Activated CD4-positive, alpha-beta memory T cell treated with anti-CD3 and anti-CD28 coated beads for 36 hours (primary cell): ENCODE measurements at places on chromosomes 1 and 21.
A peak's percentile ranks its signal among the peaks of the same experiment; 100 is the strongest.

DNA sequence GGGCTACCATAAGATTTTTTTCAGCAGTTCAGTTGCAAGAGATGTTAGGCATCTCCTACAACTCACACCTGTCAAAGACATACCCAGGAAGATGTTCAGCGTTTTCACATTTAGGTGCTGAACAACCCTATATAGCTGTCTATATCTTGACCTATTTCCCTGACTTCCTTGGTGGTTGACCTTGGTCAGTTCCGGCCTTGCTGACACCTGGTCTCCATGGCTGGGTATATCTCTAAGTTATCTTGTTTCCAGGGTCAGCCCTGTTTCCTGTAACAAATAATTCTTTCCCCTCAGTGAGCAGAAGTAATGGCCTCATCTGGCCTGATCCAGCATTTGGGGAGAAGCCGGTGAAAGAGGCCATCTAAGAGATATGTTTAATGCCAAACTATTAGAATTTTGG is 2.4 kb upstream of the BTG2 start:
- no peak for DNase-seq

DNA sequence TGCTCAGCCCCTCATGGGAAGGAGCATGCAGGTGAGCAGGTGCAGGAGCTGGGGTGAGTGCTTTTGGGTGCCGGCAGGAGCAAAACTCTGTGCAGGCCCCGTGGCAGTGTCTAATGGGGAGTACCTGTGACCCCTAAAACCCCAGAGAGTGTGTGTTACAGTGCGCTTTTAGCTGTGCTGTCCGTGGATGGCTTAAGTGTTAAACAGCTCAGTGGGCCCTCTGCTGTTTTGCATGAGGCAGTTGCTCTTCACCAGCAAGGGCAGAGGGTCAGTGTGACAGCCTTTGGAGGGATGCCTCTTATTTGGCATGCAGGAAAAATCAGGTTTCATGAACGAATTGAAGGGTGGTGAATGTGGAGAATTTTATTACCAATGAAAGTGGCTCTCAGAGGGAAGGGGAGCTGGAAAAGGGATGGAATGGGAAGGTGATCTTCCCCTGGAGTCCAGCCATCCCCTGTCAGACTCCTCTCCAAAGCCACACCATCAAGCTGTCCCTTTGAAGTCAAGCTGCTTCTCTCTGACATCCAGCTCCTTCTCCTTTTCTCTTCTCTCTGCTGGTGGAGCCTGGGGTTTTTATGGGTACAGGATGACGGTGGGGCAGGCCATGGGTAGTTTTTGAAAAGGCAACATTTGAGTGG is 17.0 kb upstream of the ALG14 start:
- DNase-seq: no peak

GRCh38 chr1:233815865-233816264 is 88.6 kb upstream of the SLC35F3 start:
- no peak for DNase-seq

GRCh38 chr1:183417772-183418491 is at the start of gene NMNAT2:
NMNAT2 (minus strand) TSS chr1:183418380; CDS start chr1:183418267, 113 bp downstream.
- DNase-seq: no peak

DNA sequence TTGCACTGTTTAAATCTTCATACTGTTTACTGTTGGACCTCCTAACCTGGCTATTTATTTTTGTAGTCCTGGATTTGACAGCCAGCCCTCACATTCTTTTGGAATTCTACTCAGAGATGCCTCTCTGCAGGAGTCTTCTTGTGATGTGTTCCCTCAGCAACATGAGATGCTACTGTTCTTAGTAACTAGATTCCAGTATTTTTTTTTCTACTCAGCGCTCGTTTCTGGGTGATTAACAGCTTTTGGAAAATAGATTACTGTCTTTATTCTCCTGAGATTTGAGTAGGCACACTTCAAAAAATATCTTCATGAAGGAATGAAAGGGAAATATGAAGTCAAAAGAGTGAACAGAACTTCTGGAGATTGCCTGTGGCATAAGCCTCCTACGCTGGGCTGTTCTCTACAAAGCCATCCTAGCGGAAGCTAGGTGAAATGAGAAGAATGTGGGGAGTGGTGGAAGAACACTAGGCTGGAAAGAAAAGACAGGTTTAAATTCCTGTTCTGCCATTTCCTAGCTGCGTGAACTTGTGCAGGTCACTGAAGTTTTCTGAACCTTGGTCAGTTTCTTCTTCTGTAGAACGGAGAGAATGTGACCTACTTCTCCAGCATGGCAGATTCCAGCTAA is 75.9 kb downstream of the LRRC8C start:
- no peak for DNase-seq

GRCh38 chr1:118485757-118486156 is 300.7 kb upstream of the SPAG17 start:
- no peak for DNase-seq

DNA sequence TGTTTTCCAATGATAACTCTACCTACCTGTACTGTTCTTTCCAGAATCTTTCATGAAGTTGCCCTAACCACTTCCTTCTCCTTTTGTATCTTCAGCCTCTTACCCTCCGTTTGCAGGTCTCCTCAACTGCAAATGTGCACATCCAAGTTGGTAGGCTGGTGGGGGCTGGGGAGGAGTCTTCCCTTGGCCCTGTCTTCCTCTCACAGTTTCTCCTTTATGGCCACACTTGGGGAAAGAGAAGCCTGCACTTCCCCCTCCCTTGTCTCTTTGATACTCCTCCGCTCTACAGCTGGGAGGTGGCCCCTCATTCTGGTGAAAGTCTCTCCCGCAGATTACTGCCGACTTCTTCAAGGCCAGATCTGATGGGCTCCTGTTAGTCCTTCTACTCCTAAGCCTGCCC is 26.9 kb upstream of the GPR88 start:
- DNase-seq: no peak

- DNase-seq: no peak
These were observed 442.6 kb downstream of the PRDM2 start for GRCh38 chr1:14142397-14143100.

DNA sequence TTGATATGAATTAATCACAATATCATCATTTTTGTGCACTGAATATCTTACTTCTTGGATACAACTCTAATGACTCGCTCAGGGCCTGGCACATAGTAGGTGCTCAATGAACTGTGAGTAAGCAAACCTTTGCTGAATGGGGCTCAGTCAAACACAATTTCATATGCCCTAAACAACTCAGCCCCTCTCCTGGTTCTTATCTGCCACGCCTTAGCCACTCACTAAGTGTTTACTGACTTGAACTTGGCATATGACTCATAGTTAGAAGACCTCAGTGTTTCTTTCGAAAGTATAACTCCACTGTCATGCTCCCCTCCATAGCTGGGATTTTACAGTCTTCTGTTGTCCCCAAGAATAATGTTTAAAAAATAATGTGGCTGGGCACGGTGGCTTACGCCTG is 4.8 kb upstream of the IFNLR1 start:
- peak; percentile 67 for DNase-seq

GRCh38 chr1:210025870-210026269 is 87.9 kb downstream of the SYT14 start:
- DNase-seq: no peak

GRCh38 chr1:202599669-202600431 is 110.4 kb downstream of the SYT2 start:
- DNase-seq: peak; percentile 60

DNA sequence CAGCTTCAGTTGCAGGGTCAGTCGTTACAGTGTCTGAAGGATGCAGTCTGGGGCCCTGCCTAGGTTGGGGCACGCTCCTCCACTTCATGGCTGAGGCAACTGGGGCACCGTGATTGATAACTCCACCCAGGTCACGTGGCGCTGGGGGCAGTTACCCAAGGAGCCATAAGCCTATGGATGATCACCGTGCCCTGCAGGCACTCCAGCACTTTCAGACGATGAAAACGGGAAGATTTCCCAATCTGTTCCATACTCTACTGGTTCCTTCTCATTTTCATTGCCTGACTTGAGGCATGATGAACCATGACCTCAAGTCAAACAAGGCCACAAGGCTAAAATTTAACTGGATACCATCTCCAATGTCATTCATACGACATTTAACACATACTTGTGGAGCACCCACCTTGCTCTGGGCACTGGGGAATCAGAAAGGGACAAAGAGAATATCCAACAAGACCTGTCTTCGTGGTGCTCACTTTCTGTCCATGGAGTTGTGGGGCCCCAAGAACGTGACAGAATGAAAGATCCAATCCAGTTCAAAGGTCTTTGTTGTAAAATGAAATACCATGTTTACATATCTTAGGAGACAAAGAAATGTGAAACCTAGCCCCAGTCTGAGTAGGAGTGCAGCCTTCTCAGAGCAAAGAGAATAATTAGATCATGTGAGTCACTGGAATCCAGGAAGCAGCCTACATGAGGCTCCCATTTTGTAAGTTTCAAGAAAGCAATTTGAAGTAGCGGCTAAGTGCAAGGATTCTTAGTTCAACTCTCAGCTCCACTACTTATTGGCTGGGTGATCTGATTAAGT is 39.4 kb upstream of the SPOCD1 start:
- no peak for DNase-seq

DNA sequence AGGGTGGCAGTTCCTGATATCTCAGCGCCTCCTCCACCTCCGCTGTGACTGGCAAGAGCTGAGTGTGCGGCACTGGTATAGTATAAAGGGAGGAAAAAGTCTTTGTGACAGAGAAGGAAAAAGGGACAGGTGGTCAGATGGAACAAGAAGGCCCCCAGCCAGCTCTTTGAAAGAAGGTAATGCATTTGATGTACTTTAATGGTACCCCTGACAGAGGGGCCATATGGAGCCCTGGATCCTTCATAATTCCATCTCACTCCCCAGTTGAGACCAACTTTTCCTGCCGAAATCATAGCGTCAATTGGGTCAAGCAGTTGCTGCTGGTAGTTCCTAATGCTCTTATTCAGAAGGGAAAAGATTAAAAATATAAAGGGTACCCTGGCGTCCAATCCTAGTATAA is 198.2 kb downstream of the ZNF326 start:
- DNase-seq: no peak

- no peak for DNase-seq
These were observed 191.4 kb downstream of the DAB1 start for GRCh38 chr1:57232500-57232899.

- DNase-seq: no peak
These were observed 225.9 kb downstream of the DYRK1A start for GRCh38 chr21:37592496-37592895.

- DNase-seq: no peak
These were observed 126.6 kb upstream of the IFFO2 start for GRCh38 chr1:19083081-19083480.

DNA sequence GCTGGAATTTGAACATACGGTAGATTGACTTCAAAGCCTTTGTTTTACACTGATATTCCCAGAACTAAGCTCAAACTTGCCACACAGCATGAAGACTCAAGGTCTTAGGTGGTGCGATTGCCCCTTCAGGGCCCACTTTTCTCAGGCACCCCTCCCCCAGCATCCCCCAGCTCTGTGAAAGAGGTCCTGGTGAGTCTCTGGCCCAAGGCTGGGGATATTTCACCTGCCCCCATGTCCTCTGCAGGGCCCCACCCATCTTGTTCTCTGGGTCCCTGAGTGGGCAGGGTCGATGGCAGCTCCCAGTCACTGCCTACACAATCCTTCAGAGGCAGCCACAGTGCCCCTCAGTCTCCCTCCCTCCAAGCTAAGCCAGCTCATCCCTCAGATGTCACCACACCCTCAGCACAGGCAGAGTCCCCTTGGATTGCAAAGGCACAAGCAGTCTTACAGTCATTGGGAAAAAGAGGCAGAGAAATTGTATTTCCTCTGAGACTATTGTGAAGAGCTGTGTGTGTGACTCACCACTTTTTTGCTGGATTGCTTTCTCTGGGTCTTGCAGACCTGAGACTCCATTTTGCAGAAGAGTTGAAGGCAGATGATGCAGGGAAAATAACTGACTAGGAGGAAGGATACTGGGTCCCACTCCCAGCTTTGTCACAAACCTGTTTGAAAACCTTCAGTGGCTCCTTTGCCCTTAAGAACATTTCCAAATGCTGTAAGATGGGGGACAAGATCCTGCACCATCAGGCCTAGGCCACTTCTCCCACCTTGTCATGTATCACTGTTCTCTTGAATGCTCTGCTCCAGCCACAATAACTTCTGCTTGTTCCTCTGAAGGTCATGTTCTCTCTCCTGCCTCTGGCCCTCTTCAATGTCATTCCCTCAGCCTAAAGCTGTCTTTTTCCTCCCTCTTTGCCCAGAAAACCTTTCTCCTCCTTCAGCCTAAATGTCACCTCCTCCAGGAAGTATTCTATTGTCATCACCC is 119.1 kb upstream of the GRIK3 start:
- no peak for DNase-seq

GRCh38 chr1:212621949-212622305 is 13.4 kb downstream of the ATF3 start:
- no peak for DNase-seq

- DNase-seq: peak; percentile 17
These were observed 124.5 kb upstream of the DPYD start for GRCh38 chr1:98045211-98045766.

- no peak for DNase-seq
These were observed 19.2 kb downstream of the EBNA1BP2 start for GRCh38 chr1:43152866-43153265.

DNA sequence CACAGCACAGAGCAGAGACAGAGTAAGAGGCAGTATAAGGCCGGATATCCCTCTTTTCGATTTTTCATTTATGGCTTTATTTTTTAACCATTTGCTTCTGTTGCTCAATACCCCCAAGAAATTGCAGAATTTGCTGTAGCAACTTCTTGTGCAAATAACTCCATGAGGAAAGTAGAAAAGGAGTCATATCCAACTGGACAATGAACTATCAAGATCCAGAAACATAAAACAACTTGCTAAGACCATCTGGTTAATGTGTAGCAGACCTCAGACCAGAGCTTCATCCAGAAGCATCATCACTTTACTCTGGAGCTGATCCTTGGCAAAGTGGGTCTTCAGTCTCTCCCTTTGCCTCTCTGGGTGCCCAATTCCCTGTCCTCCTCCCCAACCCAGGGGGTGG is 45.9 kb downstream of the ZNF697 start:
- DNase-seq: no peak

DNA sequence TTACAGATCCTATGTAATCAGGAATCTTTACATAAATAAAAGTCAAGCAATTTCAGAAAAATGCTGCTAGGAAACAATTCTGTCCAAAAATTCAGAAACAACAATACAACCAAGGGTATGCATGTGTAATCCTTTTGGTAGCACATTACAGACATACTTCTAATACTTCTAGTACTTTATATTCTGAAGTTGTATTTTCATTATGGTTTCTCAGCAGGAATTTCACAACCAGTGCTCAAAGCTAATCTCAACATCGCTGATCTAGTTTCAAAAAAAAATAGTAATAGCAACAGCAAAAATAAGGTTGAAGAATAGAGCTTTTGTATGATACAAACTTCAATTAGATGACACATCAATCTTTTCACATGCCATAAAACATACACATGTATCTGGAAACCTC is 545.2 kb downstream of the LTN1 start:
- no peak for DNase-seq

DNA sequence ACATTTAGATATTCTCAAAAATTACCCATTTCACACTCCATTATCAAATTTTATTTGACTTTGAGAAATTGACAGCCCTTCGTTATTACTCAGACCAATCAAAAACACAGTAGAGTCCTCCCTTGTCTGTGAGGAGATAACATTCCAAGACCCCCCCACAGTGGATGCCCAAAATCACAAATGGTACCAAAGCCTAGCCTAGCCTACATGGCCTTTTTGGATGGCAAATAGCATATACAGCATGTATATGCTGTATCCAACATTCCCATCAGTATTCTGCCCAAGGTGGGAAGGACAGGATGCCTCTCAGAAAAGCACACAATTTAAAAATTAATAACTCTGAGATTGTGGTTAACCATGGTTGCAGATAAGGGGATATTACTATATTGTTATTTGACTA is 17.3 kb downstream of the SFPQ start:
- no peak for DNase-seq
